Renal cortex interstitium (tissue), 15 donors: ENCODE measurements at places on chromosomes 11 and 22. TPM values are rescaled to one million over a fixed set of nuclear protein-coding genes. Genes with fewer than 3 reads are reported as not detected.

The GAL3ST1 gene
- polyA plus RNA-seq: 33.0 TPM

The CRYBA4 gene
- 0.18 TPM for polyA plus RNA-seq

The PLA2G3 gene
- polyA plus RNA-seq: 0.06 TPM

The SCGB1D2 gene
- polyA plus RNA-seq: 2.3 TPM

The DDX25 gene
- 5.5 TPM for polyA plus RNA-seq

The TRIM5 gene
- 39.7 TPM for polyA plus RNA-seq

The TTC38 gene
- 52.8 TPM for polyA plus RNA-seq

The RANBP1 gene
- polyA plus RNA-seq: 202 TPM

The CBLIF gene
- not detected for polyA plus RNA-seq

The APOA4 gene
- polyA plus RNA-seq: not detected

The NECTIN1 gene
- 34.9 TPM for polyA plus RNA-seq

The FZD4 gene
- polyA plus RNA-seq: 98.8 TPM

The ZBTB16 gene
- polyA plus RNA-seq: 1.4 TPM

The LDHAL6A gene
- polyA plus RNA-seq: 1.00 TPM

The BTBD18 gene
- 0.25 TPM for polyA plus RNA-seq

The ESAM gene
- 72.4 TPM for polyA plus RNA-seq

The GCAT gene
- polyA plus RNA-seq: 16.6 TPM

The MACROD1 gene
- polyA plus RNA-seq: 17.8 TPM

The GPHA2 gene
- polyA plus RNA-seq: 1.6 TPM

The OR56B4 gene
- 0.30 TPM for polyA plus RNA-seq

The SCUBE2 gene
- 6.6 TPM for polyA plus RNA-seq

The TSGA10IP gene
- 0.20 TPM for polyA plus RNA-seq

The CTSF gene
- 98.6 TPM for polyA plus RNA-seq

The SLC15A3 gene
- 14.2 TPM for polyA plus RNA-seq

The TPBGL gene
- 0.14 TPM for polyA plus RNA-seq

The RAC2 gene
- polyA plus RNA-seq: 5.2 TPM

The OR10D3 gene
- not detected for polyA plus RNA-seq

The SNX32 gene
- 2.2 TPM for polyA plus RNA-seq

The NOX4 gene
- 39.9 TPM for polyA plus RNA-seq

The CABP4 gene
- polyA plus RNA-seq: 0.55 TPM

The BATF2 gene
- 3.5 TPM for polyA plus RNA-seq
